Hematopoietic multipotent progenitor cell treated with erythropoietin and hydrocortisone succinate and interleukin-3 and kit ligand, for 17 days (in vitro differentiated cells): ENCODE measurements at places on chromosomes 16 and 17.

- DNase-seq: no peak
Observed at GRCh38 chr16:67967958-67968399, 458 bp downstream of the SLC12A4 start.

DNA sequence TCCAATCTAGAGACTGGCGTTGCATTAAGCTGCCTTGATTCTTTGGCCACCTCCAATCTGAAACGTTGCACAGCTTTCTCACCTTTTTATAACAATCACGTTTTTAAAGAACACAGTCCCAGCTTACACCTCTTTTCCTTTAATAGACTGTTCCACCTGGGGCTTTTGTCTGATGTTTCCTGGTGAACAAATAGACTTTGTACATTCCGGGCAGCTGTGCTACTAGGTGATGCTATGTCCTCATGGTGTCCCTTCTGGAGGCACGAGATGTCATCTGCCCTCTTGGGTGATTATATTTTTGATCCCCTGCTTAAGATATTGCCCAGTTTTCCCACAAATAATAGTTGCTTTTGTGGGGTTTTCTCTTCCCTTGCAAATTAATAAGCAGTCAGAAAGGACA lies 225.5 kb downstream of the SOX9 start:
- no peak for DNase-seq

- no peak for DNase-seq
Observed at GRCh38 chr16:50662306-50662940, 18.7 kb downstream of the SNX20 start.

- DNase-seq: no peak
Observed at GRCh38 chr17:56021681-56022190, 131.5 kb upstream of the ANKFN1 start.

- DNase-seq: no peak
Observed at GRCh38 chr17:20966870-20967269, 75.9 kb downstream of the USP22 start.
